ENCODE measurements at places on chromosomes 2 and 18. TPM values are rescaled to one million over a fixed set of nuclear protein-coding genes. Genes with fewer than 3 reads are reported as not detected.

MREG gene
- 2.8 TPM for total RNA-seq

ALK gene
- total RNA-seq, result 0.07 TPM

CD28 gene
- total RNA-seq, result not detected

NYAP2 gene
- total RNA-seq, result not detected

RNF152 gene
- total RNA-seq, result 36.8 TPM

DNAH7 gene
- total RNA-seq, result 0.46 TPM

LRATD1 gene
- total RNA-seq, result 0.07 TPM

PECR gene
- total RNA-seq, result 17.8 TPM

RAB6C gene
- not detected for total RNA-seq

CHN1 gene
- total RNA-seq, result 9.6 TPM

METAP1D gene
- total RNA-seq, result 7.3 TPM

AQP4 gene
- total RNA-seq, result not detected

ANO7 gene
- 1.0 TPM for total RNA-seq

NETO1 gene
- total RNA-seq, result not detected

SPEG gene
- 87.2 TPM for total RNA-seq

MATN3 gene
- 3.4 TPM for total RNA-seq

POTEJ gene
- not detected for total RNA-seq

GAL3ST2 gene
- 0.46 TPM for total RNA-seq

SERPINB7 gene
- 0.07 TPM for total RNA-seq

CAVIN2 gene
- total RNA-seq, result 26.8 TPM

NRP2 gene
- total RNA-seq, result 54.9 TPM

POTEC gene
- total RNA-seq, result under 0.01 TPM

GPN1 gene
- 34.2 TPM for total RNA-seq

DUSP2 gene
- total RNA-seq, result 2.9 TPM

BUB1 gene
- 27.0 TPM for total RNA-seq
